Common myeloid progenitor, CD34-positive (primary cell): ENCODE measurements at places on chromosomes 7 and 10.

GRCh38 chr7:132577206-132578049, 1.2 kb upstream of the PLXNA4 start:
- H3K36me3 ChIP-seq: no peaks in the 10 kb centered on the region
- DNase-seq: no peak
- no peak overlapping the region for H3K27ac ChIP-seq
- peaks cover 23% of the 10 kb centered on the region for H3K4me1 ChIP-seq

DNA sequence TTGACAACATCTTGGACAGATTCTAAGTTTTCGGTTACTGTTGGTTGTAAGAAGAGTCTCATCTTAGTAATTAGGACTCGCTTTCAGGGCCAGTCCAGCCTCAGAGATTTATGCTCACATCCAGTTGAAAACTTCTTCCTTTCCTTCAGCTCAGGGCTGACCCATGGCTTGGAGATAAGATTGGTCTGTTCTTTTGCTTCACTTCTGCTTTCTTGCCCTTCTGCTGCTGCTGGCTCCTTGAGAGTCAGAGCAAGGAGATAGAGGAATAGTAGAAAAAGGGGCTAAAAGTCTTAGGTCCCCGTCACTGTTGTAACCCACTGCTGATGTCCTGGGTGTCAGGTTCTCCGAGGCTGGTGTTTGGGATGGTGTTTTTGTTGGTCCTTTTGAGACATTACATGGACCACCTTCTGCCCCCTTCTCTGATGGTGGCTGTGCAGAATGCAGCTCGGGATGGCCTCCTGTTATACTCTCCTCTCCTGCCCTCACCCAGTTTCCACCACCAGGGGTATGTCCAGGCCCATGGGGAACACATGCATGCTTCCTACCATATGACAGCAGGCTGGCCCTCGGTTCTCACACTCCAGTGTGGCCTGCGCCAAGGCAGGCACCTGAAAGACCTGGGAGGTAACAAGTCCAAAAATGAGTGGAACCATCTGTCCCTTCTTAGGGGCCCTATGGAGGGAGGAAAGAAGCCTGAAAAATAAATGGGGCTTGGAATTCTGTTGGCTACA, 67.8 kb upstream of the PCBD1 start:
- no peaks in the 10 kb centered on the region for H3K36me3 ChIP-seq
- H3K4me3 ChIP-seq: no peak overlapping the region
- DNase-seq: peak; percentile 30

- H3K27ac ChIP-seq: no peak overlapping the region
- no peaks in the 10 kb centered on the region for H3K4me1 ChIP-seq
- no peak overlapping the region for H3K4me3 ChIP-seq
- H3K27me3 ChIP-seq: no peaks in the 10 kb centered on the region
- no peaks in the 10 kb centered on the region for H3K36me3 ChIP-seq
These were observed 205.3 kb downstream of the TAX1BP1 start for GRCh38 chr7:27945058-27945795.

GRCh38 chr7:69608878-69609277, 10.6 kb downstream of the AUTS2 start:
- H3K27ac ChIP-seq: no peak overlapping the region
- no peaks in the 10 kb centered on the region for H3K27me3 ChIP-seq
- no peaks in the 10 kb centered on the region for H3K4me1 ChIP-seq
- no peak overlapping the region for H3K4me3 ChIP-seq
- H3K36me3 ChIP-seq: no peaks in the 10 kb centered on the region

GRCh38 chr10:20396701-20397100, 500.4 kb downstream of the NEBL start:
- DNase-seq: no peak
- no peak overlapping the region for H3K27ac ChIP-seq
- no peaks in the 10 kb centered on the region for H3K36me3 ChIP-seq
- no peaks in the 10 kb centered on the region for H3K27me3 ChIP-seq
- H3K4me1 ChIP-seq: no peaks in the 10 kb centered on the region
- no peak overlapping the region for H3K4me3 ChIP-seq

- H3K36me3 ChIP-seq: no peaks in the 10 kb centered on the region
- no peaks in the 10 kb centered on the region for H3K27me3 ChIP-seq
- no peak for DNase-seq
- H3K27ac ChIP-seq: no peak overlapping the region
- no peak overlapping the region for H3K4me3 ChIP-seq
- no peaks in the 10 kb centered on the region for H3K4me1 ChIP-seq
These were observed 304.9 kb upstream of the KAT6B start for GRCh38 chr10:74521526-74521925.

DNA sequence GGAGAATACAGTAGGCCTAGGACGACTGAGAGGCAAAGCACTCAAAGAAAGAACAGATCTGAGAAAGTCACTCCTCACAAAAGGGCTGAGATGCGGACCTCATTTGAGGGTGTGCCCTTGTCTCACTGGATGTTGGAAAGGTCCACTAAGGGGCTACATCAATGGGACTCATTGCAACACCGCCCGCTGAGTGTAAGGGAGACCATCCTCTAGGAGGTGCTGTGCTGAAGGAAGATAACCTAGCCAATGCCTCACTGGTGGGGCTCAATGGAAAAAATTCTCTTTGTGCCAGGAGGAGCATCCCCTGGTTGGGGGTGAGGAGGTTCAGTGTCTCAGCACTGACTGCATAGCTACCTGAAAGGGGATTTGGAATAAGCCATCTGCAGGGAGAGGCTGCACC, 758.7 kb upstream of the CELF2 start:
- no peak overlapping the region for H3K27ac ChIP-seq
- DNase-seq: no peak
- no peak overlapping the region for H3K4me3 ChIP-seq
- no peaks in the 10 kb centered on the region for H3K27me3 ChIP-seq
- no peaks in the 10 kb centered on the region for H3K4me1 ChIP-seq

DNA sequence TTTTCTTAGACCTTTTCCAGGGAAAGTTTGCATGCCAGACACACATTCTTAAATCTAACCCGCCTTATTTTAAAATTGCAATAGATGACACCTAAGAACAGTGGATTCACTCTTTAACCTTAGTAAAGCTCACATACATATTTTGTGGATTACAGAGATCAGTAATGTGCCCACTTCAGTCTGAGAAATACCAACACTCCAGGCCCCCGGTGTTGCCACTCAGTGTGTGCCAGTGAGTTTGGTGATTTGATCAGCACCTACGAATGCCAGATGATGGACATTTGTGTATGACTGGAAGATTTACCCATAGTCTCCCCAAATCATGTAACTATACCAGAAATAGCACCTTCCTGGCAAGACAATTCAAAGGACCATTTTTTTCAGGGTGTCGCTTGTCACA, 2.6 kb downstream of the LRRN3 start:
- H3K27ac ChIP-seq: no peak overlapping the region
- H3K36me3 ChIP-seq: no peaks in the 10 kb centered on the region
- no peak for DNase-seq
- H3K27me3 ChIP-seq: no peaks in the 10 kb centered on the region
- H3K4me3 ChIP-seq: no peak overlapping the region
